Spleen (tissue), 13 donors: ENCODE measurements at places on chromosomes 5 and 9. TPM values are rescaled to one million over a fixed set of nuclear protein-coding genes. Genes with fewer than 3 reads are reported as not detected.

DNA sequence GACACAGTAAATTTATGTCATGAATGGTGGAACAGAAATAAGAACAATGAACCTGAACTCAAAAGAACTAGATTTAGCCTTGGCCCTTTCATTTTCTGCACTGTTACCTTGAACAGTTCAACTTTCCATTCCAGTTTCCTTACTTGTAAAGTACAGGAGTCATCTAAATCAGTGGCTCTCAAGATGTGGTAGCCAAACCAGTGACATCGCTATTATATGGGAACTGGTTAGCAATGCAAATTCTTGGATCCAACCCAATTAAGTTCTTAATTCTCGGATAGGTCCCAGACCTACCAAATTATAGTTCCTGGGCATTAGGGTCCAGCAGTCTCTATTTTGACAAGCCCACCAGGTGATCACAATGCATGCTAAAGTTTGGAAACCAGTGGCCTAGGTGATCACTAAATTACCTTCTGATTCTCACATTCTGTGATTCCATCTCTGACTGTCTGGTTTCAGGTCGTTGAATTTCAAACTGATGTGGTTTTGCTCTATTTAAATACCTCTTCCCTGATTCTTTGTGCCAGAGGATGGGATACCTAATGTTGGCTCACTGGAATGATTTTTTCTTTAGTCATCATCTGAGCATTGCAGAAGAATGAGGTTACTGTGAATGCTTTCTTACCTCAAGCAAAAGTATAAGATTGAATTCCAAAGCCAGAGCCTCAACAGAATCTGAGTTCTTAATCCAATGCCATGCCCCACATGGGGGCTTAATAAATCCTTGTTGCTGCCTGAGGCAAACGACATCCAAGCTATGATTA lies 253.8 kb downstream of the ENC1 start:
- no peak overlapping the region for H3K27ac ChIP-seq
- DNase-seq = no peak
- H3K4me3 ChIP-seq = no peak overlapping the region
- H3K4me1 ChIP-seq = peaks cover 30% of the 10 kb centered on the region
- H3K36me3 ChIP-seq = no peaks in the 10 kb centered on the region

GRCh38 chr5:102591650-102592049 lies 92.8 kb upstream of the SLCO6A1 start:
- no peaks in the 10 kb centered on the region for H3K36me3 ChIP-seq
- no peak for DNase-seq
- H3K4me3 ChIP-seq = no peak overlapping the region

The PCDHGA12 gene
- total RNA-seq = 5.3 TPM

The TMEM252 gene
- not detected for total RNA-seq

The SHOC1 gene
- not detected for total RNA-seq

GRCh38 chr5:9288234-9288633 lies 257.6 kb downstream of the SEMA5A start:
- H3K36me3 ChIP-seq = no peaks in the 10 kb centered on the region
- no peaks in the 10 kb centered on the region for H3K4me1 ChIP-seq
- H3K27ac ChIP-seq = no peak overlapping the region
- H3K27me3 ChIP-seq = no peaks in the 10 kb centered on the region

DNA sequence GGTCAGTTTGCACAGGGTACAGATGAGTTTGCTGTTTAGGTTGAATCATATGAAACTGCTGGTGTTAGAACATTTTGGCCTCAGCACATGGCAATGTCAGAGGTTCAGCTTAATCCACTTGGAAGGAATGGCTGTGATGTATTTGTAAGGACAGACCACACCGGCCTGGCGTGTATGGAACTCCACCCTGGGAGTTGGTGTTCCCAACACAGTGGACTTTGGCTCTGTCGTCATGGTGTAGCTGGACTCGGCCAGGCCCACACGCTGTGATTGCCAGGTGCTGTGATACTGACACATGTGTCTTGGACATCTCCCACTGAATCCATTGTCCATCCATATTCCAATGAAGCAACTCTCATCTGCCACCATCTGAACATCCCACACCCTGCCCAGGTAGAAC lies 90.3 kb downstream of the ZNF618 start:
- no peak for DNase-seq
- no peaks in the 10 kb centered on the region for H3K27me3 ChIP-seq
- H3K27ac ChIP-seq = no peak overlapping the region

GRCh38 chr5:177312649-177313181 lies 1.0 kb upstream of the MXD3 start:
- H3K4me3 ChIP-seq = peak overlapping the region; percentile 73
- H3K36me3 ChIP-seq = peaks cover 10% of the 10 kb centered on the region
- H3K27ac ChIP-seq = peak overlapping the region; percentile 91
- H3K27me3 ChIP-seq = no peaks in the 10 kb centered on the region

DNA sequence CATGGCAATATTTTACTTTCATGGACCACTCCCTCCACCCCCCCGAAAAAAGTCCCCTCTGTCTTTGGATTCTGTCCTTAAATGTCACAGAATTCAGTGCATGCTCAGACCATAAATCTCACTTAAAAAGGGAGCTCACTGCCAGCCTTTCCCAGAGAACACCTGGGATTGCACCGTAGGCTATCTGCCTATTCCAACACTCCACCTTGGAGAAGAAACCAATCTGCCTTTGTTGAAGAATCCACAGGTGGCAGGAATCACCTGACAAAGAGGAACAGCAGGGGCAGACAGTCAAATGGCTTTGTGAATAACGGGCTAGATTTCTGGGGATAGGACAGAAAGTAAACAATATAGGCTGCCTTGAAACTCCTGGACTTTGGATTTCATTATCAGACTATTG lies 306.7 kb upstream of the BRINP1 start:
- DNase-seq = no peak
- H3K4me1 ChIP-seq = no peaks in the 10 kb centered on the region
- no peaks in the 10 kb centered on the region for H3K36me3 ChIP-seq
- H3K4me3 ChIP-seq = no peak overlapping the region
- H3K27me3 ChIP-seq = no peaks in the 10 kb centered on the region

DNA sequence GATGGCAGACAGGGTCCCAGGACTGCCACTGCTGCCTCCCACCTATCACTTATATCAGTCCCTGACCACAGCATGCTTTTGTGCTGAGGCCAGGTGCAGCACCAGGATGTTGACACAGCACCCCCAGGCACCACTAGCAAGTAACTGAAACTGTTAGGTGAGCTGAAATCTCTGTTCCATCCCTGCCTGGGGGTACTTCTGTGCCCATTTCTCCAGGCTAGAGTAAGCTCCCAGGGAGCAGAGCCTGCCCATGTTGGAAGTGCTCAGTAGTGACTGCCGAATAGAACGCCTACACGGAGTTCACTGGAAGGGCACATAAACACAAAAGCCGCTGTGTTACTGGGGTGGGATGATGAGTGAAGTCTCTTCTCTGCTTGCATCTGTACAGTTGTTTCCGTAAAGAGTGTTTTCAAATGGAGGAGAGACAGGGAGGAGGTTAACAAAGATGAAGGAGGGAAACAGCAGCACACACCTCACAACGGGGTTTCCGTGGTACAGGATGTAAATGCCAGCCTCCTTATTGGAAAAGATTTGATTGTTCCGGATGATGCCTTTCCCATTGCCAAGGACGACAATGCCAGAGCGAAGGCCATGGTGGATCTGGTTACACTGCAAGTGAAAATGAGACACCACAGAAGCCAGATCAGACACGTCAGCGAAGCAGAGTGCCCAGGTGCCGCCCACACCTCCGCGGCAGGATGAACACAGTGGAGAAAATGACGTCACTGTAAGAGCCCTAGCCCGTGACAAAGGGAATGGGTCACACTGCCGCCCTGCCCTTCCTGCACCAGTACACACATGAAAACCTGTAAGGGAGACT lies 43.1 kb downstream of the POLR1E start:
- peak overlapping the region; percentile 66 for H3K27ac ChIP-seq
- no peaks in the 10 kb centered on the region for H3K27me3 ChIP-seq
- DNase-seq = peak; percentile 83

- DNase-seq = no peak
- H3K36me3 ChIP-seq = no peaks in the 10 kb centered on the region
- H3K27ac ChIP-seq = no peak overlapping the region
- H3K4me3 ChIP-seq = no peak overlapping the region
- peaks cover 12% of the 10 kb centered on the region for H3K27me3 ChIP-seq
These were observed 87.3 kb downstream of the COL5A1 start for GRCh38 chr9:134728801-134729495.

DNA sequence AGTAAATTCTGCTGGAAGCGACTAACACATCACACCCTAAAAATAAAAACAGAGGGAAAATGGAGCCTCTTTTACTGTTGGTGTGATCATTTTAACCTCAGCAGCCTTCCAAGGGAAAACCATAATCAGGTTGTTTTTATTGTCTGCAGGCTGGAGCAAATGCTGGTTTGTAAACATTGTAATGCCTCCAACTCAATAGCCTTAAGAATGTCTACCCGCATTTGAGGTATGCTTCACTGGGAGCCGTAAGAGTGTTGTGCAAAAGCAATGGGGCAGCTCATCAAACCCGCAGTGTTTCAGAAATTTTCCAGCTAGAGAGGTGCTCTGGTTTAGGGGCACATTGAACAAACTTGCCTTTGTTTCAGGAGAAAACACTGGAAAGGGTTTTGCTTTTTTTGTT lies 17.0 kb downstream of the NIM1K start:
- H3K4me1 ChIP-seq = no peaks in the 10 kb centered on the region
- no peaks in the 10 kb centered on the region for H3K36me3 ChIP-seq
- no peaks in the 10 kb centered on the region for H3K27me3 ChIP-seq
- no peak for DNase-seq
- no peak overlapping the region for H3K4me3 ChIP-seq
- H3K27ac ChIP-seq = no peak overlapping the region

The KCNV2 gene
- not detected for total RNA-seq

DNA sequence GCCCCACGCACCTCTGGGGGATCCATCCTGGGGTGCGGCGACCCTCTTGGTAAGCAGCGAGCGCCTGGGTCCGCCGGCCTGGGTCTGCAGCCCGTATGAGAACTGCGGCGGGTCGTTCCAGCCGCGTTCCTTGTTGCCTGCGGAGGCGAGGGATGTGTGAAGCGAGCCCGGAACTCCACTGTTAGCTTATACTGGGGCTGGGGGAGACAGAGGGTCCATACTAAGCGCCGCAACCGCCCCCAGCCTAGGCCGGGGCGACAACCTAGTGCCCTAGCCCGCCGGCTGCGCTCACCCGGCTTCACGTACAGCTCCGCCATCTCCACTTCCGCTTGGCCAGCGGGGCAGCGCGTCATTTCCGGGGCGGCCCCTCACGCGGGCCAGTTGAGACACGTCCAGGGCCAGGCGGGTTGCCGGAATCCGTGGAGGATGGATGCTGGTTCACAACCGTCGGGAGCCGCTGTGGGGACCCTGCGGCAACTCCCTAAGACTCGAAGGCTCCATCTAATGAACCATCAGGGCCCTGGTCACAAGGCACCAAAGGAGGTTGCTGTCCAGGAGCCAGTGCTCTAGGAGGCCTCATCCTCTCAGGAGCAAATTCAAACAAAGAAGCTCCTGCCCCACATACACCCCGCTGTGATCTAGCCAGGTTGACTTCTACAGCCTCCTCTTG lies at the start of gene SRA1:
Gene SRA1 (minus strand): TSS at position 338 of the 670 bp plus-strand sequence. CDS start 21 bp downstream, at position 317.
- no peaks in the 10 kb centered on the region for H3K27me3 ChIP-seq
- peaks cover 46% of the 10 kb centered on the region for H3K36me3 ChIP-seq
- peak; percentile 98 for DNase-seq

GRCh38 chr9:131120620-131121228 lies 4.7 kb upstream of the NUP214 start:
- H3K27me3 ChIP-seq = no peaks in the 10 kb centered on the region
- H3K4me1 ChIP-seq = peaks cover 38% of the 10 kb centered on the region
- no peak for DNase-seq

- no peaks in the 10 kb centered on the region for H3K36me3 ChIP-seq
- H3K27me3 ChIP-seq = no peaks in the 10 kb centered on the region
- H3K4me3 ChIP-seq = no peak overlapping the region
- no peak for DNase-seq
These were observed 144.6 kb upstream of the SGCD start for GRCh38 chr5:156182174-156182967.

The PTGS1 gene
- 18.6 TPM for total RNA-seq

- no peaks in the 10 kb centered on the region for H3K36me3 ChIP-seq
- no peaks in the 10 kb centered on the region for H3K4me1 ChIP-seq
- no peaks in the 10 kb centered on the region for H3K27me3 ChIP-seq
These were observed 38.6 kb downstream of the SLC44A1 start for GRCh38 chr9:105282870-105283621.

The TAF1L gene
- 0.07 TPM for total RNA-seq

GRCh38 chr9:106277966-106278365 lies 583.6 kb downstream of the TMEM38B start:
- no peak overlapping the region for H3K27ac ChIP-seq
- H3K4me1 ChIP-seq = no peaks in the 10 kb centered on the region
- no peak for DNase-seq
- no peaks in the 10 kb centered on the region for H3K36me3 ChIP-seq

The HRCT1 gene
- not detected for total RNA-seq

- no peaks in the 10 kb centered on the region for H3K27me3 ChIP-seq
- no peaks in the 10 kb centered on the region for H3K4me1 ChIP-seq
- H3K27ac ChIP-seq = no peak overlapping the region
These were observed 132.3 kb upstream of the IRX2 start for GRCh38 chr5:2883771-2884170.

- no peaks in the 10 kb centered on the region for H3K27me3 ChIP-seq
- H3K4me3 ChIP-seq = no peak overlapping the region
- DNase-seq = no peak
- H3K27ac ChIP-seq = no peak overlapping the region
- H3K4me1 ChIP-seq = no peaks in the 10 kb centered on the region
- no peaks in the 10 kb centered on the region for H3K36me3 ChIP-seq
These were observed 37.0 kb downstream of the NR6A1 start for GRCh38 chr9:124733964-124734740.

DNA sequence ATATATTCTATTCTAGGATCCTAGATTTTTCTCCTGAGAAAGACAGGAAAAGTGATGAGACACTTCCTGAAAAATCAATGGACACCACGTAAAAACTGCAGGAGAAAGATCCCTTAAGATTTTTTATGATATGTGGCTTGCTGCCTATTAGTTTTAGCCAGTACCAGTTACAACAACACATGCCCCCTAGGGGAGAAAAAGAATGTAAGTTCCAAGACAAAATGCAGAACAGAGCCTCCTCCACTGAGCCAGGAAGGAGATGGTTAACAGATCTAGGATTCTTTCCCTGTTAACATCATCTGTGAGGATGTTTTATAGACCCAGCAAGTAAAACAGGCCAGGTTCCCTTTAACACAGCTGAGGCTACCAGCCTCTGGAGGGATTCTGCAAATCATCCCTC lies 574.7 kb downstream of the TLE4 start:
- H3K4me1 ChIP-seq = no peaks in the 10 kb centered on the region
- H3K27ac ChIP-seq = no peak overlapping the region
- H3K4me3 ChIP-seq = no peak overlapping the region
- no peaks in the 10 kb centered on the region for H3K36me3 ChIP-seq

DNA sequence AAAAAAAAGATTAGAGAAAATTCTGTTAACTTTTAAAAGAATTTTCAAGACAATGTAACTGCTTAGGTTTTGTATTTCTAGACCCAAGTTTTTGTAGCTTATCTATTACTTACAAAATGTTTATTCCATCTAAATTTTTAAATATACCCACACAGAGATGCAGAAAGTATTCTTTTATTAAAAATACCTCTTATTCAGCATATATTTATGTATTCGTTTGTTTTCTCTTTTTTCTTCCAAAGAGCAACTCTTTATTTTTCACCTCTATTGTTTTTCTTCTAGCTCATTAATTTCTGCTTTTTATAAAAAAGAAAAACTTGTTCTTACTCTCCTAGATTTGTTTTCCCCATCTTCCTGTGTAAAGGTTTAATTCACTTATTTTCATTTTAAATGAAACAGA lies 180.3 kb downstream of the ZDHHC21 start:
- no peak for DNase-seq
- H3K27ac ChIP-seq = no peak overlapping the region
- H3K36me3 ChIP-seq = no peaks in the 10 kb centered on the region
- H3K27me3 ChIP-seq = no peaks in the 10 kb centered on the region
- H3K4me1 ChIP-seq = no peaks in the 10 kb centered on the region
